ENCODE measurements at places on chromosomes 7 and 10.

DNA sequence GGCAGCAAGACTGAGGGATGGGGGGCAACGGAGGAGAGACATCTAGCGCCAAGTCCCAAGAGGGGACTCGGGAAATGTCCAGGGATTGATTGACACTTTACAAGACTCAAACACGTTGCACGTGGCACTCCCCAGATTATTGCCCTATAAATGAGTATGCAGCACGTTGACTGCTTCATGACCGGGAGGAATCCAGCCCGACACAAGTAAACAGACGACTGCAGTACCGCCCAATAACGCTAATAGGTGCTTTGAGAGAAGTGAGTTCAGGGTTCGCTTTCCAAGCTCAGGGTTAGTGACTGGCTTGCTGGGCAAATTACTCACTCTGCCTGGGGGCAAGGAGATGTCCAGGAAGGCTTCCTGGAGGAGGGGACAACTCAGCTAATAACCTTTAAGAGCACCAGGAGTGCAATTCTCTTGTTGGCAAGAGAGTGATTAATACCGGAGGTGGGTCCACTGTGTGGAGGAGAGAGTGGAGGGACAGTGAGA lies 73.3 kb upstream of the MYL10 start:
- DNase-seq: no peak

GRCh38 chr10:44949915-44950314 lies 9.7 kb upstream of the RASSF4 start:
- DNase-seq: no peak

DNA sequence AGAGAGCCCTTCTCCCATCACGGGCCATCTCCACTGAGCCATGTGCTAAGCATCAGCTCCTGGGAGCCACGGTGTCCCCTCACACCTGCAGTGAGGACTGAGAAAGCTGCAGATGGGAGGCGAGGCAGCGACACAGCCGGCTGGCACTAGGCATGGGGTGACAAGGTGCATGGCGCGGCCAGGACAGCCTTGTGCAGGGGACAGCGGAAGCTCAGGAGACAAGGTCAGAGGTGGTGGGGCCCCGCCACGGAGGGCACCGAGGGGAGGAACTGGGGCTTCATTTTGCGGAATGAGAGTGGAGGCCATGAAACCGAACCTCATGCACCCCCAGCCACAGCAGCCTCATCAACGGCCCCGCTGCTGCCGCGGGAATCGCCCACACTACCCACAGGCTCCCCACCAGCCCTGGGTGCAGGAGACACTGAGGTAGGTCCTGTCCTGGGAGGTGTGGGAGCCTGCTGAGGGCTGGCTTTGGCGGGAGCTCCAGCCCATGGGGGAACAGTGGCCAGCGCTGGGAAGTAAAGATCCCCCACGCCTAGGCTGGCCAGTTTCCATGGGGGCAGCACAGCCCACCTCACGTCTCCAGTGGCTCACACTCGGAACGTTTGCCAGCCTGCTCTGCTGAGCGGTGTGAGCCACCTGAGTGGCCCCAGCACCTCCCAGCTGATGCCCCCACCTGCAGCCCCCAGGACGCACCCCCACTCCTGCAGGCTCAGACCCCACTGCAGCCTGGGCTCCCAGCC lies 71.2 kb upstream of the INSIG1 start:
- no peak for DNase-seq

- no peak for DNase-seq
These were observed 105.0 kb downstream of the TRIL start for GRCh38 chr7:28853150-28853549.

GRCh38 chr7:34074421-34074820 lies 169.1 kb downstream of the BMPER start:
- no peak for DNase-seq

DNA sequence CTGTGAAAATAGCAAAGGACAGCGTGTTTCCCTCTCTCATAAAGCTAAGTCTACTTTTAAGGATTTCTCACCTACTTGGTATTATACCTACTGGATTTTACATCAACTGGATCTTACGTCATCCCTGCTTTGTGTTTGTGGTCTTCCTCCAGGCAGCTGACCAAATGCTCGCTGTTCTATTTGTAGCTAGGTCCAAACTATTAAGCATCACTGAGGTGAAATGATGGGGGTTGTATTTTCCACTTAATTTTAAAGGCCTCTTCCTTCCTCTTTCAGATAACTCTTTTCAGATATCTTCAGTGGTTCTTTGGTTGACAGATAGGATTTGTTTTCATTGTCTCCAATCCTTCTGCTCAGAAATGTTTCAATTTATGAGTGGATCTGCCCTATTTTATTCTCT lies 169.7 kb downstream of the RNLS start:
- DNase-seq: no peak

- no peak for DNase-seq
These were observed 4.3 kb upstream of the GET4 start for GRCh38 chr7:871900-872537.

GRCh38 chr7:156158213-156158612 lies 345.9 kb upstream of the SHH start:
- DNase-seq: no peak

- DNase-seq: no peak
These were observed 63.2 kb upstream of the AGR3 start for GRCh38 chr7:16944936-16945335.

DNA sequence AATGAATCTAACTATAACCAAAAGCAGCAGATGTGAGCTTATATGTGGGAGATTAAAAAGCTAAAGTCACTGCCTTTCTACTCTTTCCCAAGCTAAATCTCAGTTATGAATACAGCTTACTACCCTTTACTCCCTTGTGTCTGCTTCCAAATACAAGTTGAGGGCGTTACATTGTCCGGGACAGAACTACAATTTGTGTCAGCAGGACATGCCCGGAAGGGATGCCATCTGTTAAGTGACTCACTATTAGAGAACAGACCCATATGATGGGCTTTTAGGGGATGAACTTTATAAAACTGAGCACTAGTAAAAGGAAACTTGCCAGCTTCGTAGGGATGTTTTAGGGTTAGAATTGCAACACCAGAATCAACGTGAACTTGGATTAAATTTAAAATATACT lies 299.7 kb upstream of the CSTF2T start:
- no peak for DNase-seq

GRCh38 chr7:129160161-129160905 lies 15.8 kb downstream of the TSPAN33 start:
- no peak for DNase-seq

DNA sequence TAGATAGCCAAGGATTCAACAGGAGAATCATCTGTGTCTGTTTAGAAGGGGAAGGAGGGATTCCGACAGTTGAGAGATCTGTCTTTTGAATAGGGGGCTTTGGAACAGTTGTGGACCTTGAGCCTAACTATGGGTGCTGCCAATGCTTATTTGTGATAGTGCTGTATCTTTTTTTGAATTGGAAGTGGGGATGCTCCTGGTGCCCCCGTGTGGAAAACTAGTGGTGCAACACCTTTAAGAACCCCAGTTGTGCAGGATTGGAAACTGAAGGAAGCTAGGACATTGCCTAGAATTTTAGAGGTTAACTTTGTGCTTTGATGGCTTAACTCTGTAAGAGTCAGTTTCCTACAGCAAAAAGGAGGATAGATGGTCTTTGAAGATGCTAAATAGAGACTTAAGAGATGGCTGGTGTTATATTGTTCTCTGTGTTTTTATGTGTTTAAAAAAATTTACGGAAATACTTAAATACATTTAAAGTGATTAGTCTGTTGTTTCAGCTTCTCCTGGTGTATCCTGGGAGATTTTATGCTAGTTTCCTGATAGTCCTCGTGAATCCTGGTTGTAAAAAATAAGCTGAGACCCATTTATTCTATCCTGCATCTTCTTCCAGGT lies 69.3 kb downstream of the AP3M1 start:
- DNase-seq: peak; percentile 77

GRCh38 chr7:47636081-47636432 lies 54.1 kb upstream of the TNS3 start:
- no peak for DNase-seq

DNA sequence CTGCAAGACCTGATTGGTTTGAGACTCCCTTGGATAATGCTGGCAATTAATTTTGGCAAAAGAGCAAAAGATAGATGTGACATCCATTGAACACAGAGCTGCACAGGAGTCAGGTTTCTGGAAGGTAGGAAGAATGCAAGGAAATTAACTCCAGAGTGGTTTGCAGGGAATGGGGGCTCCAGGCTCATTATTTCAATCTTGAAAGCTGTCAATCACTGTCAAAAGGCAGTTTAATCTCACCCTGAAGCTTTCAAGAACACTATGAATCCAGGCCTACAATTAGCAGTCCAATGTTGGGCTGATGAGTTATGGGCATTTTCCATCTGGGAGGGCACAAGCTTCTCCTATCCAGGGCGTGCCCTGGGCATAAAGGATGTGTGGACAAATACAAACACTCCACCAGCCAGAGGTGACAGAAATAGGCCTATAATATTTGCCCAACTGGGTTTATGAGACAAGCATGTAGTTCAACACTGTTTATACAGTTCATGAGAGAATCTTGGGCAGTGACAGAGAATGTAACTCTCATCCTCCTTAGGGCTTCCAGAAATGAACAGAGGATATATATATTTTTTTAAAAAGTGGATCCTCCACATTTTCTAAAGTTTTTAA lies 80.5 kb downstream of the KCNMA1 start:
- DNase-seq: no peak

GRCh38 chr10:121130382-121130781 lies 279.2 kb downstream of the WDR11 start:
- no peak for DNase-seq

DNA sequence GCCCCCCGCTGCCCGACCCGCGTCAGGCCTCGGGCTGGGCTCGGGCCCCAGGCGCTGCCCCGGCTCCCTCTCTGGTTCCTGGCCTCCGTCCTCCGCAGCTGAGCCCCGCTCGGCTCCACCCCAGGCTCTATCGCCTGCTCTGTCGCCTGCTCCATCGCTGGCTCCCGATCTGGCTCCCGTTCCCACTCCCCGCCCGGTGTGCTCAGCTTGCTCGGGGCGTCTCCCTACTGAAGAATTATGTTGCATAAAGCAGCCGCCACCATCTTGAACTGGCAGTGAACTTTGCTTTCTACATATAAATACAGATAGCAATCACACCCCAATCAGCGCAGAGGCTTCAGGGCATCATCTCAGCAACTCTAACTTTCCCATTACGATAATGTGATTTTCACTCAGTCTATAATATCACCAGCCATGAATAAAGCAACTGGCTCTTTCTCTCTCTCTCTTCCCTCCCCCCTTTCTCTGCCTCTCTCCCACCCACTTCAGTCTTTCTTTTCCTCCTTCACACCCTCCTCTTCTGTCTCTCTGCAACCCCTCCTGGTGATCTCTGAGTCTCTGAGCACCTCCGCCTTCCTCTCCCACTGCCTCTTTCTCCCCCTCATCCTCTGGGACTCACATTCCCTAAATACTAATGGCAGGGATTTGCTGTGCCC lies 43.3 kb upstream of the BTRC start:
- DNase-seq: no peak
